Gastroesophageal sphincter (tissue), 4 donors: ENCODE measurements at places on chromosomes 11 and 22.

DNA sequence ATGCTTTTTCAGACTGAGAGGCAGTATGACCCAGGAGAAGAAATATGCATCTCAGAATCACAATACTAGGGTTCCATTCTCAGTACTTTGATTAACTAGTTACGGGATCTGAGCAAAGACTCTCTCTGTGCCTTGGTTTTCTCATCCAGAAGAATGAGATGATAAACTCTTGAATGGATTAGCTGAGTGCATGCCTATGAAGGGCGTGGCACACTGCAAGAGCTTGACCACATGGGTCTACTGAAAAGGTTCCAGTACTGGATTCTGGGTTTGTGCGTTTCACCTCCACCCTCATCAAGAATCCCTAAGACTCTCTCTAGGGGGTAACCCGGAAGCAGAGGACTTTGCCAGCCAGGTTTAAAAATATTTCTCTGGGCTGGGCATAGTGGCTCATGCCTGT is 25.6 kb downstream of the PGA5 start:
- no peak for ATAC-seq

GRCh38 chr11:45045683-45046471 is 95.2 kb upstream of the TP53I11 start:
- ATAC-seq = peak; percentile 70

DNA sequence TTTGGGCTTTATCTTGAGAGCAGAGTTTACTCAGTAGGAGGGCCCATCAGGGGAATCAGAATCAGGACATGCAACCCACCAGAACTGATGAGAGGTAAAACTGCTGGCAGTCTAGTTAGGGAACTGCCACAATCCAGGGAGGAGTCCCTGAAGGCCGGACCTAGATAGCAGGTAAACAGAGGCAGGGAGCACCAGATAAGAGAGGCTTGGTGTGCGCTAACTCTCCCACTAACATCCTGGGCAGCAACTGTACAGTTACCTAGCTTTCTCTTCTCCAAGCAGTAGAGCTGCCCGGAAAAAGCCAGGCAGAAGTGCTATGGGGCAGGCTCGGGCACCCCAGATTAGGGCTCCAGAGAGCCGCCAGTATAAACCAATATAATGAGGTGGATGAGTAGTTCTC is 865 bp upstream of the AMOTL1 start:
- ATAC-seq = no peak

- ATAC-seq = peak; percentile 50
Observed at GRCh38 chr11:130580372-130580771, 131.9 kb downstream of the ADAMTS15 start.

- ATAC-seq = no peak
Observed at GRCh38 chr11:76810151-76810853, 27.1 kb downstream of the TSKU start.

DNA sequence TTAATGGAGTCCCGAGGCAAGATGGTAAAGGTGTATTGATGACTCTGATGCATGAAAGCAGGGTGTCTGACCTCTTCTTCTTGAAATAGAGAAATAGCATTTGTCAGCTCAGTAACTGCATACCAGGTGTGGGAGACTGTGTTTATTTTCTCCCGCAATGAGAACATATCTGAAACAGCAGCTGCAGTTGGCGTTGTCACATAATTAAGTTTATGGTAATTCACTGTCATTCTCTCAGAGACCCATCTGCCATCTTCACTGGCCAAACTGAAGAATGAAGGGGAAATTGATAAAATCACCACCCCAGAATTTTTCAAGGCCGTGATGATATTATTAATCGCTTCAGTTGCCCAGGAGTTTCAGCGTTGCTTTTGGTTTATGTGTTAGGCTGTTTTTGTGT is 20.1 kb upstream of the MCHR1 start:
- ATAC-seq = no peak

DNA sequence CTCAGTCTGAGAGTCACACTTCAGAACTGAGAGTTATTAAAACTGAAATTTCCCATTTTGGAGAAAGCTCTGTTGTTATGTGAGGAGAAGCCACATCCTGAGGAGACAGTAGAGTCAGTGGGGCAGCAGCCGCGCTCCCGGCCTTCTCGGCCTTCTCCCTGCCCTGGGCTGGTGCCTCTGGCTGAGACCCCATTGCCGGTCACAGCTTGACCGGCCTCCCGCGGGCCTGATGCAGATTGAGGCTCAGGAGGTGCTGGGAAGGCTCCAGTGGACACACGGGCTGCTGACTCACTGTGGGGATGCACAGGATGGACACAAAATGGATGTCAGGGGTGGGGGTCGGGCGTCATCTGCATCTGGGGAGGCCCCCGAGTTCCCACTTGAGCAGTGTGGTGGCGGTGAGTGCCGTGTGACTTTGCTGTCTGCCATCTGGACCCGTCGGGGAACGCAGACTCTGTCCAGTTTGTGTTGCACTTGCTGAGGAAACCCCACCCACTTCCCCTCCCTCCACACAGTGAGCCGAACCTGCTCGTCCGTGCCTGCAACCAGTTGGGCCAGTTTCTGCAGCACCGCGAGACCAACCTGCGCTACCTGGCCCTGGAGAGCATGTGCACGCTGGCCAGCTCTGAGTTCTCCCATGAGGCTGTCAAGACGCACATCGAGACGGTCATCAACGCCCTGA is 50.1 kb downstream of the MUC6 start:
- no peak for ATAC-seq
